Stimulated activated CD4-positive, alpha-beta T cell treated with anti-CD3 and anti-CD28 coated beads, Interleukin-1b, Interleukin-23, amount 100 ng/mL, for 24 hours (primary cell): ENCODE measurements at places on chromosomes 6 and 20.

GRCh38 chr6:14799928-14800327, 445.9 kb upstream of the JARID2 start:
- no peak for DNase-seq

DNA sequence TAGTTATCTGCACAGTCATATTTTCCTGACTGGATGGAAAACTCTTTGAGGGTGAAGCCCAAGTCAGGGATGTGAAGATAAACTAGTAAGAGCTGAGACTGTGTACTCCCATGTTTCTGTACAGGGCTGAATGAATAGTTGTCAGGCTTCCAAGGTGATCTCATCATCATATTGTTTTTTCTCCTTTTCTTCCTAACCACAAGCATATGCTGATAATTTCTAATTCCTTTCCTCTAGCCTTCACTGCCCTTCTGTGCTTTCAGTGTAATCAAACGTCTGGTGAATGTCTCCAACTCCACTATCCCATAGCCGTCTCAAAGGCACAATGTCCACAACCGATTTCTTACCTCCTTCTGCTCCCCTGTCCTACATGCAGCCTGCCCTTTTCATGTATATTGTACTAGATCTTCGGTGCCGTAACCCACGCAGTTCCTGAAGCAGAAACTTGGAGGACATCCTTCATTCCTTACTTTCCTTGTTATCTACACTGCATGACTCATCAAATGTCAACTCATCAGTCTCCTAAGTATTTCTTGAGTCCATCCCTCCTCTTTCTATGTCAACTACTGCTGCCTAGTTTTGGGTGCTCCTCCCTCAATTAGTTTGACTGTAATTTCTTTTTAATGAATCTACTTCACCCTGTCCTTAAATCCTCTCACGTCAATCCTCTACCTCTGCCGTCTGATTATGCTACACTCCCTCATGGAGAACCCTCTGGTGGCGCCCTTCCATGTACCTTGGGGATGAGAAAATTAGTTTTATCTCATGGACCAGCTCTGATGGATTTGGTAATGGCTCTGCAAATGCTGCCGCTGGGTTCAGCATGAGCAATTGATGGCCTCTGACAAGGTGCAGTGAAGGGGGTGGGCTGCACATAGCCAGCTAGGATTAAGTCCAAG, 21.9 kb downstream of the NCOA7 start:
- DNase-seq, result no peak

DNA sequence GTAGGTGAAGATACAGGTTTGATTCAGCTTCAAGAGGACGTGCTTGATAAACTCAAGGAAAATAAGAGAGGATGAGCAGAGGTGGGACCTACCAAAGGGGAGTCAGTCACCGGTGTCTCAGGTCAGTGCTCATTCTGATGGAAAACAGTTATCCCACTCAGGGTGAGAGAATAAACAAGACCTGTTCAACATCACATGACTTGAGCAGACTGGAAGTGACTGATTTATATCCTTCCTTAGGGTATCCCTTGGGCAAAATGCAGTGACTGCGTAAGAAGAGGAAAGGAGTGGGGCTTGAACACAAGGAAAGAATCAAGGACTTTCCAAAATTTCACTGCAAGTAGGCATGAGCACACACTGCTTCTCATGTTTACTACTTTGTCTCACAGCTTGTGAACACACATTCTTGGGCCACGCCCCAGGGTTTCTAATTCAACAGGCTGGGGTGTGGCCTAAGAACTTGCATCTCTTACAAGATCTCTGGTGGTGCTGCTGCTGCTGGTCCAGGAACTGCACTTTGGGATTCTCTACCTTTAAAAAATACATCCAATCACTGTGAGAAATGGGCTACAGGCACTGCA, 11.6 kb downstream of the CST3 start:
- no peak for DNase-seq

DNA sequence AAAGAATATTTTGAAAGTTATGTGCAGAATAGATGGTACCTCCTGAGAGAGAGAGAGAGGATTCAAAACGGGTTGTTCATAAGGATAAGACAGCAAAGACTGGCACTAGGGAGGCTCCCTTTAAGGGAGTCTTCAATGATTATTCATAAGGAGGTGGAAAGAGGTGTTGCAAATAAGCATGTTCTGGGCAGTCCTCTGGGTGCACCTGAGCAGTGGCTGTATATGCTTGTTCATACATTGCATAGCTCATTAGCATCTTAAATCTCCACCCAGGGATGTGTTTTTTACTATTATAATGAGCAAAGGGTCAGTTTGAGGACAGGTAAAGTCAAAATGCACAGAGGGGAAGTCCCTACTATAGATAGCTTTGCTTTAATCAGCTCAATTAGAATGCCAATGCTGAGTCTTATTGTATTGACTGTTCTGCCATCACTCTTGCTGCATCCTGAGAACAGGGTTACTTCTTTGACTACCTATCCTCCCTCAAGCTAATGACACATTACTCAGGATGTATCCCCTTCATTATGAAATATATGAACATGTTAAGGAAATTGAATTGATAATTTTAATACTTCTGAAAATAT, 10.0 kb upstream of the SIRPG start:
- DNase-seq, result no peak

- no peak for DNase-seq
Observed at GRCh38 chr6:111852725-111853124, 20.5 kb downstream of the FYN start.

GRCh38 chr20:34538671-34539123, 19.8 kb upstream of the MAP1LC3A start:
- DNase-seq, result no peak

DNA sequence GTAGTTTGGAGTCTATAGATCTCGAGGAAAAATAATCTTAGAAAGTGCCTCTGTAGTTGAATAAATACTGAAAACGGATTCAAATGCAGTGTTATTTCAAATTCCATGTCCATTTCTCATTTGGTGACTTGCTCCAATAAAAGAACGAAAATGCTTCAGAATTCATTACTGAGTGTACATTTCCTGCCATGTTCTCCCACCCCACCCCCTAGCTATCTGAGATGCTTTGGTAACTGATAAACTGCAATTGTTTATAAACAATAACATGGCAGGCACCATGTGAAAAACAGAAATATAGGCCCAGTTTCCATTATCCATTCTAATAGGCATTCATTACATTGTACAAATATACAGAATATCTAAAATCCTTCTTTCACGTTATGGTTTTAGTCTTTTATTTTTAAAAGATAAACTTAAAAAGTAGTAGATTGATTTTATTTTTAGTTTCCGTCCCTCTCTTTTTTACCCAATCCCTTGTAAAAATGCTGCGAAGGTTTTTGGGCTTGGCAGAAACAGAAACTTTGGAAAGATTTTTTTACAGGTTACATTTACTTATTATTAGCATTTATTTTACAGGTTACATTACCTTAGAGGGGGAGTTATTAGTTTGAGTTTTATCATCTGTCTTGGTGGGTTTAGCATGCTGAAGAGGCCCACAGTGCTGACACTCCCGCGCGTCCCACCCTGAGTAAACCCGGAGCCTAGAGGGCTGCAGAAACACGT, 1.5 kb downstream of the FAM162B start:
- DNase-seq, result no peak

- DNase-seq, result no peak
Observed at GRCh38 chr20:62647521-62648317, 5.4 kb downstream of the SLCO4A1 start.

- no peak for DNase-seq
Observed at GRCh38 chr20:45842169-45842812, 8.7 kb downstream of the SNX21 start.

DNA sequence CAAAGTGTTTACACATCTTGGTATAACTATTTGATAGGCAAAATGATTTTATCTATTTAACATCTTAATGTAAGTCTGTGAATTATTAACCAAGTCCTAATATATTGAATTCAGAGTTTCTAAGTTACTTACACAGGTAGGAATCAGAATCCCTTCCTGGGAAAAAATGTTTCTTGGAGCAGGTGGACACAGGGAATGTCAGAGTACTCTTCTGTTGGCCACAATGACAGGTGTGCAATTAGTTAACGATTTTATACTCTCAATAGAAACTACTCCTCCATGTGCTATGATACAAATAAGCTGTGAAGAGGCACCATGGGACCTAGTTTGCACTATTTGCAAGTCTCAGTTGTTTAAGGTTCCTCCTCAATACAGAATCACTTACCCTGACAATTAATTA, 821 bp upstream of the TAAR5 start:
- DNase-seq, result no peak

DNA sequence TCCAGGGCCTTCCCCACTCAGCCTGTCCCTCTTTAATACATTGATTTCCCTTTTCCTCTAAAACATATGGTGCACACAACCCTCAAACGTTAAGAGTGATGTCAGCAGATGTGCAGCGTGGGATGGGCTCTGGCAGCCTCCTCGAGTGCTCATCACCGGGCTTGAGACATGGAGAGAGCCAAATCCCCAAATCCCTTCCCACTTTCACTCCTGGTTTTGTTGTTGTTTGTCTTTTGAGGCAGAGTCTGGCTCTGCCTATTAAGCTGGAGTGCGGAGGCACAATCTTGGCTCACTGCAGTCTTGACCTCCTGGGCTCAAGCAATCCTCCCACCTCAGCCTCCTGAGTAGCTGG, 5.8 kb upstream of the PLTP start:
- DNase-seq, result no peak

DNA sequence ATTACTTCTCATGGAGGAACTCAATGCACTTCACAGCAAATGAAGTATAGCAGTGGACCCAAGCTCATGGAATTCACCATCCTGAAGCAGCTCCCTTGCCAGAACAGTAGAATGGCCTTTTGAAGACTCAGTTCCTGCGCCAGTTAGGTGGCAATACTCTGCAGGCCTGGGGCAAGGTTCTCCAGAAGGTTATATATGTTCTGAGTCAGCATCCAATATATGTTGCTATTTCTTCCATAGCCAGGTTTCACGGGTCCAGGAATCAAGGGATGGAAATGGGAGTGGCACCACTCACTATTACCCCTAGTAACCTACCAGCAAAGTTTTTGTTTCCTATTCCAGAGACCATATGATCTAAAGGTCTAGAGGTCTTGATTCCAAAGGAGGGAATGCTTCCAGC, 56.4 kb upstream of the CNKSR3 start:
- no peak for DNase-seq

- no peak for DNase-seq
Observed at GRCh38 chr6:103273048-103273447, 1586.7 kb downstream of the HACE1 start.

DNA sequence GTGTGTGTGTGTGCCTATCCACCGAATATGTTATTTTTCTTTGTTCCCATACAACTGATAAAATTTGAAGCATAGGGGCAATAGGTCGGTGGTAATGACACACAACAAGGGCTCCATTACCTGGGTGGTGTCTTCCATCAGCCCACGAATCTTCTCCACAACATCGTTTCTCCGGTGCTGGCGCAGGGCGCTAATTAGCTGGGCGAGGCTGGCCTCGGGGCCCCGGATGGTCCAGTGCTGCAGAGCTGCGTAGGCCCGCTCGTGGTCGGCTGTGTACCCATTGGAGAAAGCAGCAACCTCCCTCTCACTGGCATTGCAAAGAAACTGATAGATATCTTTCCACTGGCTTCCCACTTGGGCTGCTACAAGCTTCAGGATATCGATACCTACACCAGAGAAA, 56.6 kb downstream of the TNFRSF21 start:
- no peak for DNase-seq

DNA sequence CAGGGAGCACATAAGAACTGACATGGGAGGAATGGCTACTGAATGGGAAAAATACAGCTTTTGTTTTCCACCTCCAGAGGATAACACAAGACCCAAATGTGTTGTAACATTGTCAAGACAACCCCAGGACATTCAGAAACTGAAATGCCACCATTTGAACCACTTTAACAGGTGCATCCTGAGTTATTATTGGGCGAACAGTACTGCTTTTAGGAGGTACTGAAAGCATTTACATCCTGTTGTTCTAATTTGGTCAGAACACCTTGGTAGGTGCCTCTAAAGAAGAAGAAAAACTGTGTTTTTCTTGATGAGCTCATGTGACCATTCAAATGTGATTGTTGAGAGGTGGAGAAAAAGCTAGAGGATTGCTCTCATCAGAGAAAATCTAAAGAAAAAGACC, 6.4 kb upstream of the TXNDC5 start:
- no peak for DNase-seq

DNA sequence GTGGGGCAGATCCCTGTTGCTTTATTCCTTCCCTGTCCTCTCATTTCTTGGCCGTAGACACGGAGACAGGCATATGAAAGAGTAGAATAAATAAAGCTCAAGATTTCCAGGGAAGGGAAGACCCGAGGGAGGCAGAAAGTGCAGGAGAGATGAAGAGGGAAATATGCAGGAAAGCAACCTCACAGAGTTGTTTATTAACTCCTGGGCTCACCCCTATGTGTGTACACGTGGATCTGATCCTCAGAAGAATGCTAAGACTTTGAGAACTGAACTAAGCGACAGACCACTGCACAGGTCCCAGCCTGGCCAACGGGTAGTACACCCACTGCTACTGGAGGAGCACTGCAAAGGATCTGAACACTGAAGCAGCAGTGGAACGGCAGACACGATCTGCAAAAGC, 156.2 kb downstream of the KIF16B start:
- no peak for DNase-seq

DNA sequence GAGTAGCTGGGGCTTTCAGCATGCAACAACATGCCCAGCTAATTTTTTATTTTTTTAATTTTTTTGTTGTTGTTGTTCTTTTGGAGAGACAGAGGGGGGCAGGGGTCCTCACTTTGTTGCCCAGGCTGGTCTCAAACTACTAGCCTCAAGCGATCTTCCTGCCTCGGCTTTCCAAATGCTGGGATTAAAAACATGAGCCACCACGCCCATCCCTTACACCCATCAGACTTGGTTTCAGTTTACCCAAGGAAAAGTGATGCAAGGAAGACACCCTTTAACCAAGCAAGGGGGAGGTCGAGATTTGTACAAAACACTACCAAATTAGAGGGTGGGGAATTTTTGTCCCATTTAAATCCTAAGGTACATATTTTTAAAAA, 210.1 kb downstream of the ARHGAP18 start:
- no peak for DNase-seq

- no peak for DNase-seq
Observed at GRCh38 chr6:13538084-13538483, 36.3 kb upstream of the SIRT5 start.

- DNase-seq, result no peak
Observed at GRCh38 chr6:135116571-135116970, 61.9 kb upstream of the HBS1L start.

- DNase-seq, result no peak
Observed at GRCh38 chr6:137765059-137765458, 102.0 kb upstream of the TNFAIP3 start.

- DNase-seq, result no peak
Observed at GRCh38 chr6:145034664-145035063, 700.7 kb downstream of the EPM2A start.

GRCh38 chr6:82570083-82570482, 206.5 kb downstream of the TPBG start:
- no peak for DNase-seq

GRCh38 chr6:24439858-24440539, 37.3 kb downstream of the MRS2 start:
- DNase-seq, result no peak
